ENCODE measurements at places on chromosomes 6 and 20.

DNA sequence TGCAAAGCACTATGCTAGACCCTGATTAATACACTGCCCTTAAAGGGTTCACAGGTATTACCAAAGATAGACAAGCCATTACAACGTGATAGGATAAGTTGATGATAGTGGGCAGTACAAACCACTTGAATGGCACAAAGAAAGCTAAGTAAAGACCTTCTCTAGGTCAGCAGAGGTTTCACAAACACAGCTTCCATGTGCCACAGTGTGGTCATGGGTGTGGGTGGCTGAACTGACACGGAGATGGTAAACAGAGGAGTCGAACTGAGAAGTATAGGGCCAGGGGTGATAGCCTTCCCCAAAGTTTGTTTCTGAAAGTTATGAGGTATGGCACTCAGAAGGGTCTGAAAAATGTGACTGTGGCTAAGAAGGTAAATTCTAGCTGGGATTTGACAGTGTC is 4.3 kb downstream of the ZBTB9 start:
- DNase-seq, result no peak

GRCh38 chr6:84344005-84344404 is 116.6 kb upstream of the CEP162 start:
- DNase-seq, result no peak

DNA sequence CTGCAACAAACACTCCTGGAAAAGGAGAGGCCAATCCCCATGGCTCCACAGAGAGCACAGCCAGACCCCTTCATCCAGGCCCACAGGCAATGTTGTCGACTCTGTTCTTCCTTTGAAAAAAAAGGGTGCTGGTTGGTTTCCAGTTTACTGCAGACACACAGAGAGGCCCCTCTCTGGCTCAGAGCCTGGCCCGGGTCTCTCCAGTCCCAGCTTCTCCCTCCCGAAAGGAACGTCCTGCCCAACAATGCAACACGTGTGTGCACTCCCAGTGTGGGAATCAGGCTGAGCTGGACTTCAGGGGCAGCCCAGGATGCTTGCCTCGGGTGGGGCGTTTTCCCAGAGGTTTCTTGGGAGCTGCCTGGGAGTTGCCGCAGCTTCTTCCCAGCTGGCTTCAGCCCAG is 4.5 kb upstream of the NKAIN4 start:
- DNase-seq, result no peak

- DNase-seq, result no peak
Observed at GRCh38 chr20:15708984-15709598, 864.2 kb downstream of the KIF16B start.

- no peak for DNase-seq
Observed at GRCh38 chr6:388202-388903, 3.2 kb upstream of the IRF4 start.

- no peak for DNase-seq
Observed at GRCh38 chr20:57415771-57416170, 24.6 kb downstream of the RBM38 start.

DNA sequence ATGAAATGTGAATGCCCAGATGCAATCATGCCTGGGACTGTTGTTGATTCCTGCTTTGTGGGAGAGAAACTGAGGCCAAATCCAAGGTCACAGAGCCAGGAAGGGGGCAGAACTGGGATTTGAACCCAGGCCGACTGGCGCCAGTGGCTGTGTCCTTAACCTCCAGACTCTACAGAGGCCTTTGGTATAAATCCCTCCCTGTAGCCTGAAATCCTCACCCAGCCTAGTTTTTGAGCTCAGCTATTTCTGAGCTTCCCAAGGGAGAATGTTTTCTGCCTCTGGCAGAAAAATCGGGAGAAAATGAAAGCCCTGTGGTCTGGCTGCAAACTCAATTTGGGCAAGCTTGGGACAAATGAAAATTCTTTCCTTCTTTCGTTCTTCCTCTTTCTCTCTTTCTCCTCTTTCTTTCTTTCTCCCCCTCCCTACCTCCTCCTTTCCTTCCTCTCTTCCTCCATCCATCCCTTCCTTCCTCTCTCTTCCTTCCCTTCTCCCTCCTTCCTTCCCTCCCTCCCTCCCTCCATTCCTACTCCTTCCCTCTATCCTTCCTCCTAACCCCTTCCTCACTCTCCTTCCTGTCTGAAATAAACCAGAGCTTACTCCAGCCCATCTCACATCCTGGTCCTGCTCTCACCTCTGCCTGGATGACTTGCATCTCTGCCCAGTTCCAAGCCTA is 34.9 kb downstream of the SNAI1 start:
- DNase-seq, result no peak

GRCh38 chr6:137880746-137881521 is 13.9 kb downstream of the TNFAIP3 start:
- no peak for DNase-seq

DNA sequence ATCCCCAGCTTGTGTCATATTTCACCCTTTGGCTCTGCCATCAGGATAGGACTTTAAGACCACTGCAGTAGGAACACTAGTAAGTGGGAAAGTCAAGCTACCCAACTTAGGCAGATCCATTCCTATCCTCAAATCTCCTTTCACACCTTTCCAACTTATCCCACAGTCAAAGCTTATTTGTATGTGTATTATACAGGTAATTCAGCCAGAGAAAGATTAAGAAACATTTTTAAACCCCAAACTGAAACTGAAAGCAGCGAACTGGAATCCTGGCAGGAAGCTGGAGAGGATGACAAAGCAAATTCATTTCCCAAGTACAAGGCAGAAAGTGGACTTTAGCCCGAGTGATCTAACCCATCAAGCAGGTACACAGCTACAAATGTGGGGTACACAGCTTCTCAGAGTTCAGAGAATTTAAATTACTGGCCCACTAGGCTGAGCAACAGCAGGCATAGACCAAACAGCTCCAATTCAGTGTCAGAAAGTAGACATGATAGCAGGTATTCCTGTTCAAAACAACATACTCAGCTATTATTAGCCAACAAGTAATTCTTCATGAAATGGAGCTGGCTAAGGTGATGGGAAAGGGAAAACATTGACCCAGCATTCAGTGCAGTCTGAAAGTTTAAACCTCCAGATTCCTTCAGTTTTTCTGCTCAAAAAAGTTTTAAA is 39.1 kb downstream of the ILRUN start:
- DNase-seq, result peak; percentile 19

GRCh38 chr20:45354423-45355208 is 6.4 kb upstream of the SDC4 start:
- no peak for DNase-seq

- DNase-seq, result no peak
Observed at GRCh38 chr6:110735666-110736065, 79.6 kb downstream of the CDK19 start.

DNA sequence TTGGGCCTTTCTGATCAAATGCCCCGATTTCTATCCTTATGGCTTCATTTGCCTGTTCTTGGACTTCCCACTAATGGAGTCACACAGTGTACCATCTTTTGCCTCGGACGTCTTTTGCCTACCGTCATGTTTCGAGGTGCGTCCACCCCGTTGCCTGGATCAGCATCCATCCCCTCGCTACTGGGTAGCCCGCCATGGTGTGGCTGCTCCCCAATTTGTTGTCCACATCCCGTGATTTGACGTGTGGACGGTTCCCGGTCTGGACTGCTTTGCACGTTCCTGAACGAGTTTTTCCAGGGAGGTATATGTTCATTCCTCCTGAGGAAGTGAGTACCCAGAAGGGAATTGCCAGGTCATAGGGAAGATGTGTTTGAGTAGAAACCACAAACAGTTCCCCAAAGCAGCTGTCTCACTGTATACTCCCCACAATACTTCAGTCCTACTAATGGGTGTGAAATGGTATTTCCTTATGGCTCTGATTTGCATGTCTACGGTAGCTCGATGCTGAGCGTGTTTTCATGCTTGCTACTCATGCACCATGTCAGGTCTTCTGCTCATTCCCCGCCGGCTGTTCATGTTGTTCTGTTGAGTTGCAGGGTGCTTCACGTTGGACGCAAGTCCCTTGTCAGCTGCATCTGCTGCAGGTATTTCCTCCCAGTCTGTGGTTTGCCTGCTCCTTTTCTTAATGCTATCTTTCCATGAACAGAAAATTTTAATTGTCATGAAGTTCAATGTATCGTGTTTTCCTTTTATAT is 86.8 kb upstream of the AFDN start:
- no peak for DNase-seq

DNA sequence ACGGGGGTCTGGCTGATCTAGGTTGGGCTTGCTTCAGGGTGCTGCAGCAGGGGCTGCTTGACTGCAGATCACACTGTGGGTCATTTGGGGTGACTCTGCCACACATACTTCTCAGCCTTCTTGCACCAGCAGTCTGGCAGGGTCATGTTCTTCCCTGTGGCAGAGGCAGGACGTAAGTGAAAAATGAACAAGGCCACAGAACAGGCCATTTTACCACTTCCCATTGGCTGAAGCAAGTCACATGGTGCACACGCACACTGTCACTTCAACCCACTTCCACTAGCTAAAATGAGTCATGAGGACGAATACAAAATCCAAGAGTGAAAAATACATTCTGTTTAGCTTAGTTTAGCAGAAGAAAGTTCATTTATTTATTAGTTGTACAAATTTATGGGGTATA is 168.6 kb upstream of the GGTLC1 start:
- no peak for DNase-seq

GRCh38 chr20:9510911-9511310 is 3.5 kb upstream of the LAMP5 start:
- DNase-seq, result no peak

GRCh38 chr6:14703586-14703985 is 542.3 kb upstream of the JARID2 start:
- DNase-seq, result no peak

DNA sequence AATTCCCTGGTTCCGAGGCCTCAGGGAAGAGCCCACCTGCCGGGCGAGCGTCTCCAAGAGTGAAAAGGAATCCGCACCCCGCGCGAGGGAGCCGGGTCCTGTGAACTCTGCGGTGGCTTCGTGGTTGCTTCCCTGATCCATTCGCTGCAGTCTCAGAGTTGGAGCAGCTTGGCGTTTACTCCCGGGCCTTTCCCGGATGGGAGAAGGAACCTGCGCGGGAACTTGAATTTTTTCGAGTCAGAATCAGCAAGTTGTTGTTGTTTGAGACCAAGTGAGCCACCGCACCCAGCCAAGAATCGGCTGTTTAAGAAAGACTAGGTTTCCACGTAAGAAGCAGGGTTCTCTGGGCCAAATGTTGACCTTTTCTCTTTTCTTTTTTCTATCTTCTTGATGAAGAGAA is 12.9 kb downstream of the PRSS16 start:
- no peak for DNase-seq

DNA sequence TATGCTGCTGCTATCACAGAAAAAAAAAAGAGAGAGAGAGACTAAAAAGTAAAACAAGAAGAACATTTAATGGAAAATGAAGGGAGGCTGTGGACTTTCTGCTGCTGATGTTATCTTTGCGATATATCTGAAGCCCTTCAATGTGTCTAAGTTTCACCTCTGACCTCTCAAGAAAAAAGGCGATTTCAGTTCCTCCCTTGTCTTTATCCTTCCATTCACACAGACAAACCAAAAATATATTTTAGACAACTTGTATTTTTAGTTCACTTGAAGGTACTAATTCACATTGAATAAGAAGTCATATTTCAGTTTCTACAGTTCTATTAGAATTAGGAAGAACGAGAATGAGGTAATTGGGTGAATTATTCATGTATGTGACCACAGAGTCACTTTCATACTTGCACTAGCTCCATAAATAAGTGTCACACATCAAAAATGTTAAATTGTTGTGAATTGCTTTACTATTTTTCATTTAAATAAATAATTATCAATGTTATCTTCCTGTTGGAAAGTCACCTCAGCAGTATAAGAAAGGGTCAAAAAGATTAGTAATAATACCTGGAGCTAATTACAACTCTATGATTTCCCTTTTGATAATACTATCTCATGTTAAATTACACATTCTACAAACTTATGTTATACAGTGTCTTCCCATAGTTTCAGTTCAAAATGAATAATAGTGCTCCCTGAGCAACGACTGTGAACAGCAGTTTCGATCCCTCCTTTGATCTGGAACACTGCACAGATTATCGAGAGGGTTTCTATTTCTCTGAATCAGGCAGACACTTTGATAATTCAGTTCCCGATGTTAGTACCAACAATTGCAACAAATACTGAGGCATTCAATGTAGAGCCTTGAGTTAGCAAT is 85.2 kb upstream of the PLCB4 start:
- DNase-seq, result no peak

DNA sequence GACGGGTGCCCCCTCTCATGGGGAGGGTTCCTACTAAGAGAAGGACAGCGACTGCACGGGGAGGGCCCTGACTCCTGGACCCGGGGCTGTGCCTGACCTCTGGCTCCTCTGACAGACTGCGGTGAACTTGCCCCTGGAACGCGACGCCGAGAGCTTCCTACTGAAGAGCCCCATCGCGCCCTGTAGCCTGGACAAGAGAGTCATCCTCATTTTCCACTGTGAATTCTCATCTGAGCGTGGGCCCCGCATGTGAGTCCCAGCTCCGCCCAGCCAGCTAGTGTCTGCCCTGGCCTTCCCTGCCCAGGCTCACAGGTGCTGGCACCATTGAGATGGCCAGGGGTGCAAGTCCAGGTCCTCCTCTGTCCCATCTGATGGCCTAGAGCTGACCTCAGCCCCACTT is 7.2 kb downstream of the CDC25B start:
- DNase-seq, result no peak

GRCh38 chr6:77492530-77492929 is 29.2 kb upstream of the HTR1B start:
- no peak for DNase-seq

DNA sequence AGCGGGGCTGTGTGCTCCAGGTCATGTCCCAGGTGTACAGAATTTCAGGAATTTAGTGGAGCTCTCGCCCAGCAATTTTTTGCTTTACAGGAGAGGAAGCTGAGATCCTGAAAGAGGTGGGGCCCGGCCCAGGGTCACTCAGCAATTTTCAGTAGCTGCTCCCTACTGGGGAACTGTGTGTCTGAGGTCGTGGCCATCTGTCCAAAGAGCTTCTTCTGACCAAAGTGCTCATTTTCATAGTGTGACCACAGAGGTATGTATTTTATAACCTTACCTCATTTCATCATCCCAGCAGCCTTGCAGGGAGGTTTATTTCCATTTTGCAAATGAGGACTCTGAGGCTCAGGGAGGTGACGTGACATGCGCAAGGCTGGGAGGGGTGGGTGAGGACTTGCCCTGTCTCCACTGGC is 46.3 kb downstream of the FAM209B start:
- DNase-seq, result no peak

DNA sequence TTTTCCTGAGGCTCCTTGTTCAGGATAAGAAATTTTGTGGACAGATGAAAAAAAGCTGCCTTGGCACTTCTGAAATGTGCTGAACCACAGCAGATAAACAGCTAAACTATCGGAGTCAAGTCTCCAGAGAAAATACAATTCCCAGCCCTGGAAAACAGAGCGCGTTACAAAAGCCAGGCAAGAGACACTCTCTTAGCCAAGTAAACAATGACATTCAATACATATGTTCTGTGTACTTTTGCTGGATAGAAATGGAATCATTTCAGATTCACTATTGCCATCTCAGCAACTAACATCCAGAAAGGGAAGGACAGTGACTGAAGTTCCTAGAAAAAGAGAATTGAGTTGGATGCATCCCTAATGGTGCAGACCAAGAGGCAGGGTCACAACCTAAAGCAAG is 196.8 kb upstream of the NRSN1 start:
- no peak for DNase-seq

GRCh38 chr20:50992733-50993457 is 30.0 kb downstream of the KCNG1 start:
- DNase-seq, result no peak

All from NCI-H1417 (cell line).